ENCODE measurements at places on chromosomes 11 and 22.

DNA sequence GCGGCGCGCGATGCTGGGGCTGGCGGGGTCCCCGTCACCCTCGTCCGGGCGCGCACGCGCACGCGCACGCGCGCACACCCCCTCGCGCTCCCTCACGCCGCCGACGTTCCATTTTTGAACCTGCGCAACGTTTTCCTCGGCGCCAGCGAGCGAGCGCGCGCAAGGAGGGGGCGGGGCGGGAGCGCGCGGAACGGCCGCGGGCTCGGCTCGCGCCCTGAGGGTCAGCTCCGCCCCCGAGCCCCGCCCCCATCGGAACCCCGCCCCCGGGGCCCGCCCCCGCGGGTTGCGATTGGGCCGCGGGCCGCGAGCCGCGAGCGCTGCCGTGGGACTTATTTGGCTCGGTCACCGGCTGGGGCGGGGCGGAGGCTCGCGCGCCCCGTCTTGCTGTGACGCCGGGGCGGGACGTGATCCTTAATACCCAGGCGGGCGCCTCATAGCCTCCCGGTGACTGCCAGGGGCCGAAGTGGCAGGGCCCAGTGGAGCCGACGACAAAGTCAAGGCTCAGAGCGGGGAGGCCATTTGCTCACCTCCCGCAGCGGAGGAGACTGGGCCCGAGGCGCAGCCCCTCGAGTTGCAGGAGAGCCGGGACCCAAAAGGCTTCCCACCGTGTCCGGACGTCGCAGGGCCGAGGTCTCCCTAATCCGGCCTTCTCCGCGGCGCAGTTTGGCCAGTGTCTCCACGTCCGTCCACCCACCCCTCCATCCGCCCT is at the start of gene CBX7:
Gene CBX7, minus strand, starts transcription at position 170 of the 709 bp plus-strand sequence. CDS start 236 bp downstream, outside the sequence.
- peak; percentile 86 for DNase-seq

DNA sequence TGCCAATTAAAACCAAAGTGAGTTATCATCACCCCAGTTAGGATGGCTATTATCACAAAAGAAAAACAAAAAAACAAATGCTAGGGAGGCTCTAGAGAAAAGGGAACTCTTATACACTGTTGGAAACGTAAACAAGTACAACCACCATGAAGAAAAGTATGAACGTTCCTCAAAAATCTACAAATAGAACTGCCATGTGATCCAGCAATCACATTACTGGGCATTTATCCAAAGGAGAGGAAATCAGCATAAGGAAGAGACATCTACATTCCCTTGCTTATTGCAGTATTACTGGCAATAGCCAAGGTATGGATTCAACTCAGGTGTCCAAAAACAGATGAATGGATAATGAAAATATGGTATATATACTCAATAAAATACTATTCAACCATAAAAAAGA is 1145.1 kb downstream of the LRRC4C start:
- DNase-seq: peak; percentile 28

- DNase-seq: no peak
These were observed 8.7 kb downstream of the CENATAC start for GRCh38 chr11:119006656-119007055.

- peak; percentile 77 for DNase-seq
These were observed at the start of gene PACS1 for GRCh38 chr11:66069715-66070603. Gene PACS1 (plus strand): TSS chr11:66070272. CDS start chr11:66070487, 215 bp downstream.

DNA sequence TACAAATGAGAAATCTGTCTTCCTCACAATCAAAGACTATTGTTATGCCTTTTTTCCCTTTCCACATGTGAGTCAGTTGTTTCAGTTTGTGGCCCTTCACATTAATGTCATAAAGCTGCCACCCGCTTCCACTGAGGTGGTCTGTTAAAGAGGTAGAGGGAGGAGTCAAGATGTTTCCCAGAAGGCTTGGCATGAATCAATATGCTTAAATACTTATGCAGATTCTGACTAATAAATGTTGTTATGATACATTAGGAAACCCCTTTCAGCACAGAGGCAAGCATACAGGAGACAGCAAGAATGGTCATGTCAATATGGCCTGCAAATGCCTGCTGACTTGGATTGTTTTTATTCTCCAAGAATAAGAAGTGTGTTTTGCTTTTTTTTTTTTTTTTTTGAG is 6.5 kb downstream of the RTN3 start:
- peak; percentile 17 for DNase-seq

DNA sequence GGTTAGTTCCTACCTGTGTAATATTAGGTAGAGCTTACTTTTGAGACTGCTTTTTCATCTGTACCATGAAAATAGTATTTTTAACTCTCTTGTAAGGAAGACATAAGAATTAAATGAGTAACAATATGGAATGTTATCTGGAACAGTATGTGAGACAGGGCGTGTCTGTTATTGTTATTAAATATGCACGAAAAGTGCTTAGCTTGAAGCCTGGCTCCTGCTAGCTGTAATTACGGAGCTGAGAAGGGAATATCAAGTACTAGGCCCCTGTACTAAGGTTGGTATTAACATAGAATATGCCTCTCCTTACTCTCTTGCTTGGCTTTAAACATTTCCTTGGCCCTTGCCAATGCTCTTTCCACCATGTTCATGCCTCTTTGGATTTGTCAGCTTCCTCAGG is 194.0 kb downstream of the FAM76B start:
- DNase-seq: no peak

GRCh38 chr22:23754220-23754919 is at the start of gene VPREB3:
Gene VPREB3 (minus strand): TSS chr22:23754425. CDS start chr22:23754363, 62 bp downstream.
- DNase-seq: no peak
